ENCODE measurements at places on chromosomes 5 and 9.

- no peak for DNase-seq
Measured at GRCh38 chr5:134938030-134938429, 29.7 kb upstream of the CATSPER3 start.

- DNase-seq = no peak
Measured at GRCh38 chr9:93655621-93656425, 79.4 kb downstream of the PHF2 start.

- no peak for DNase-seq
Measured at GRCh38 chr5:53009816-53010215, 20.7 kb downstream of the ITGA2 start.

DNA sequence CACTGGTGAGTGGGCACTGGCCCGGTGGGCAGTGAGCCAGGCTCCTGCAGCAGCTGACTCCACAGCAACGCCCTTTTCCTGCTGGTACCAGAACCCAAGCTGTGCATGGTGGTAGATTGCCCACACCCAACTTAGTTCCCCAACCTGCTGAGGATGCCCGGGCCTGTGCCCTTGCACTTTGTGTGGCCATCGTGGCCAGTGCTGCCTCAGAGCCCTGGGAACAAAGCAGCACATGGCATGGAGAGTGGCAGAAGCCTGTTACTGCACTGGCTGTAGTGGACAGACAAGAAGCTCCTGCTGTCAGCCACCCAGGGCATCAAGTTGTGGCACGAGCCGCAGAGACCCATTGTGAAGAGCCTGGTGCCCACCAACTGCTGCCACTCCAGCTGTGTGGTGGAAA lies 612.9 kb downstream of the DNAH5 start:
- DNase-seq = no peak

GRCh38 chr5:53426878-53427277 lies 53.6 kb upstream of the FST start:
- no peak for DNase-seq

DNA sequence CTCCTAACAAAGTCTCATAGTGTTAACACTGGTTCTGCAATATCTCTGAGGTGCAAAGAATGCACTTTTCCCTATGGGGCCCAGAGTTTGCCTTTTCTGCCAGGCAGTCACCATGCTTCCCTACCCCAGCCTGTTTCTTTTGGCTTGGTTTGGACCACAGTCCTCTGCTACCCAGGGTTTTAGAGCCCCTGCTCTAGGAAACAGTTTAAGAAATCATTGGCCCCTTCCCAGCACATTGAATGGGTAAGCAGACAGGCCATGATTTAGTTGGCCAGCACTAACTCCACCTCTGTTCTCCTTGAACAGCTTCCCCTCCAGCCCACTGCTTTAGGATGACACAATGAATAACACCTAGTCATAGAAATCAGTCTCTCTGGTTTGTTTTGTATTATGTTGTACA lies 73.2 kb downstream of the UBAP1 start:
- no peak for DNase-seq

DNA sequence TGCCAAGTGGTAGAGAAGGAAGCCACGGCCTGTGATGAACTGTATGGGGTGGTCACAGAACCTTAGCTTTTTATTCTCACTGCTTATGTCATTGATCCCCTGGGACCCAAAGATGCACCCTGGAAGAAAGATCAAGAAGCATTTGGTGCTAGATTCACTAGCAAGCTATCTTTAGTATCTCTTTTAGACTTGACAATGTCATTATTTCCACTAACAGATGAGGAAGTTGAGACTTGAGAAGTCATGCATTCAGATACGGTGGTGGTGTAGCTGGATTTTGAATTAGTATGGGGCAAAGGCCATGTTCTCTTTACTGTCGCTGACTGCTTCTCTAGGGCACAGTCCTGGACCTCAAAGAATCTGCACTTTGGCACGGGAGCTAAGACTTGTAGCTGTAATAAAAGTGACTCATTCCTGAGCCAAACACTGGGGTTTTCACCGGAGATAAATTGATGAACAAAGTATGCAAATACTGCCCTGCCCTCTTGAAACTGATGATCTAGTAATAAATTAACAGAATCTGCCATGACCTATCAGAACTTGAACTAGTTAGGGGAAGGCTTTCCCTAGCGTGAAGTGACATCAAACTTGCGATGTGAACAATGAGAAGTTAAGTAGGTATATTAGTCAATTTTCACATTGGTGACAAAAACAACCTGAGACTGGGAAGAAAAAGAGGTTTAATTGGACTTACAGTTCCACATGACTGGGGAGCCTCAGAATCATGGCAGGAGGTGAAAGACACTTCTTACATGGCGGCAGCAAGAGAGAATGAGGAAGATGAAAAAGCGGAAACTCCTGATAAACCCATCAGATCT lies 5.4 kb downstream of the GDA start:
- no peak for DNase-seq

GRCh38 chr5:137693951-137694721 lies 41.8 kb downstream of the KLHL3 start:
- no peak for DNase-seq

- DNase-seq = peak; percentile 55
Measured at GRCh38 chr9:129569502-129570449, 51.1 kb downstream of the C9orf50 start.

- DNase-seq = no peak
Measured at GRCh38 chr5:158152136-158152535, 293.2 kb upstream of the CLINT1 start.

DNA sequence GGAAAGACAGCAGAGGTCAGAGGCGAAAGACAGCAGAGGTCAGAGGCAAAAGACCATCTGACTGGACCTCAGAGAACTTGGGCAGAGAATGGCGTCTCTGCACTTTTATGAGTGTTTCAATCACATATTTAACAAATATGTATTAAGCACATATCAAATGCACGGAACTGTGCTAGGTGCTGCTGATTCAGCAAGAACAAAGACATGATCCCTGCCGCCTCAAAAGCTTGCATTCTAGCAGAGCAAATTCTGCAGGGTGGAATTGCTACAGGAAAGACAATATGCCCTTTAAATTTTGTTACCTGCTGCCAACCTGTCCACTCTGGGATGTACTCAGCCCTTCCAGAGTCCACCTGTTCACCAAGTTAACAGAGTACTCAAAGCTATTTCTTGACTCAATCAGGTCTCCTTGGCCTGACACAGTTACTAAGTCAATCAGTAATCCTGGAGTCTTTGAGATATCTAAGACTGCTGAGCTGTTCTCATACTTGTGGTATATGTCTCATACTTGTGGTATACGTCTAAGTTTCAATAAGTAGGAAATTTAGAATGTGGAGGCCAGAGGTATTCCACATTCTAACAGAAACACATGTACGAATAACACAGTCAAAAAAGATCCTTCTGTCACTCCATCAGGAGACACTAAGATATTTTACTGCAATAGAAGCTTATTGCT lies 131.8 kb downstream of the GNAQ start:
- peak; percentile 88 for DNase-seq

- DNase-seq = peak; percentile 55
Measured at GRCh38 chr5:60843936-60844905, at the start of gene ELOVL7. Gene ELOVL7 (minus strand): TSS chr5:60844269. CDS start chr5:60787397, 56,872 bp downstream.

Measured in ELR (cell line).